Activated CD4-positive, CD25-positive, alpha-beta regulatory T cell (primary cell): ENCODE measurements at places on chromosomes 11 and 22.

DNA sequence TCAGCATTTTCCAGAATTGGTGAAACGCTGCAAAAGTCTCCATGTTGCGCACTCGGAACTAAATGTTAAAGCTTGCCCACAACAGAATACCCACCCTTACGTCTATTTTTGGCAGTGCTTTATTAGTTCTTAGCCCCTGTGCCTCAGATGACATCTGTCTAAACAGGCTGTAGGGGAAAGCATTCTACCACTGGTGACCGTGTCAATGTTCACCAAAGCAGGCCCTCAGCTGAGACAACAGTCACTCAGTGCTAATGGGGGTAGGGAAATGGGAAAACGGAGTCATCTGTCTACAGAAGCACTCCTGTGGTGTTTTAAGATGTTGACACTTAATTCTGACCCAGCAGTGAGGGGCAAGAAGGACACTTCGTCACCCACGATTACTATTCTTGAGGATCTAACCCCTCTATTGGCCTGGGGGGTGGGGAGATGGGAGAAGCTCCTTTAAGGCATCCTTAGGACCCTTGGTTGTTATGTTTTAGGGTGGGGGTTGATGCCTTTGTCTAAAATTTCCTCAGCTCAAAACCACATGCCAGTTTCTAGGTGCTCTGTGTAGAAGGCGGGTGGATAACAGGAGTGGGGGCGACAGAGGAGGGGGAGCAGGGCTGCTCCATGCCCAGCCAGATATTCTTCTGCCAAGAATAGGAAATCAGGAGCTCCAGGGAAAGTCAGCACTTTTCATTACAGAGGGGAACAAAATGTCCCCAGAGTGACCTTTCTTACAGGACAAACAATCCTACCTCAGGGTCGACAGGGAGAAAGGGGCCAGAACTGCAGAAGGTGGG is 15.6 kb upstream of the MFRP start:
- DNase-seq: no peak

DNA sequence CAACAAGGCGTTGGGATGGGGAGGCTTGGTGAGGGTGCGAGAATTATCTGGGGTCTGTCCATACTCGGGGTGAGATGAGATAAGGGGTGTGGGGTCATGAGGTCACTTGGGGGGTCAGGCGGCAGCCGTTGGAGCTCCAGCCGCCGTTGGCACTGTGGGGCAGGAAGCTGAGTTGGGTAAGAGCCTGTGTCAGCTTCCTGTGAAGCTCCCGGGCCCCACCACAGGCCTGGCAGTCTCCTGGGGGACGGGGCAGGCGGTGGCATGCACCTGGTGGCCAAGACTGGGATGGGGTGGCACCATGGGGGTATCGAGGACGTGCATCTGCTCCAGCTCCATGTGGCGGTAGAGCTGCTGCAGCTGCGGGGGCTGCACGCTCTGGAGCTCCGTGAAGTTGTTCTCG is 7.1 kb upstream of the MYBPC3 start:
- no peak for DNase-seq

DNA sequence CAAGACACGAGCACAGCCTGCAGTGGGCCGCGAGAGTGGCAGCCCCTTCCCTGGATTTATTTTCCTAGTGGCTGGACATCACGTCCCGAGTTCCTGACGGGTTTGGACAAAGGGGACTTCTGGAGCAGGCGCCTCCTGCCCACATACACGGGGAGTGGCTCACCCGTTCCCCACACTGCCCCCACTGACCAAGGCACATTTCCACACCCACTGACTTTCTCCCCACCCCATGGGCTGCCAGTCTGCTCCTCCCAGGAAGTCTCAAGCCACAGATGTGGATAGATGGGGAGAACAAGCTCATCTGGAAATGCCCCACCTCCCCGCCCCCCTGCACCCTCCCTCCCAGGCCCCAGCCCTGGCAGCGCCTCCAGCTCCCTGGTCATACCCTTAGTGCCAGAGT is 34.0 kb upstream of the FADD start:
- no peak for DNase-seq

DNA sequence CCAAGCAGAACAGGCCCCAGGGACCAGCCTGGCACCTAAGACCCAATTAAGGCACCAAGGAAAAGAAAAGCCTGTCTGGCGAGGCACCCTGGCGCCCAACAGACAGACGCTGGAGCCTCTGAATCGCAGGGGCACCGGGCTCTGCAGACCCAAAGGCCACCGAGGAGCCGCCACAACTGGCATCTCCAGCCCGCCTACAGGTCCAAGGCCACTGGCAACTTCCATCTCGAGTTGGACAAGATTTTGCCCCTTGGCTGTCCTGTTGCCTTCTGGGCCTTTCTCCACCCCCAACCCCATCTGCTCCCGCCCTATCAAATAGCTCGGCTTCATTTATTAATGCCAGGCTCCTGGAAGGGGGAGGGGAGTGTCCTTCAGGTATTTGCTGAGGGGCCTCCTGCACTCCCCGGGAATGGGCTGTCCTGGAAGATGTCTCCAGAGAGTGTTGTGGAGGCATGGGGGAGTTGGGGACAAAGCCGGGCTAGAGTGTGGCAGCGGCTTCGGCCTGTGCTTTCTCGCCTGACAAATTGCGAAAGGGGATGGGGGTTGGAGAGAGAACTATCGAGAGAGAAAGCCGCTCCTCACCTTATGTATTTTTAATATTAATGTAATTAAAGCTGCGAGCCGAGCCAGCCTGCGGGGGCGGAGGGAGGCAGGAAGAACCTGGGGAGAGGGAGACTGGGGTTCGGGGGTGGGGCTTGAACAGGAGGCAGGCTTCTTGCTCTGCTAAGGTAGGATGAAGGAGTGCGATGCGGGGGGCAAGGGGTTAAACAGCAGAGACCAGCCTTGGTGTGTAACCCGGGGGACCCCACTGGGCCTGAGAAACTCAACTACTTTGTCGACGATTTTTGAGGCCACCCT is 2.0 kb downstream of the DSCAML1 start:
- DNase-seq: no peak

- DNase-seq: no peak
Measured at GRCh38 chr11:95544095-95544856, 245.3 kb downstream of the FAM76B start.
